ENCODE measurements at places on chromosomes 6 and 20. TPM values are rescaled to one million over a fixed set of nuclear protein-coding genes. Genes with fewer than 3 reads are reported as not detected.

DNA sequence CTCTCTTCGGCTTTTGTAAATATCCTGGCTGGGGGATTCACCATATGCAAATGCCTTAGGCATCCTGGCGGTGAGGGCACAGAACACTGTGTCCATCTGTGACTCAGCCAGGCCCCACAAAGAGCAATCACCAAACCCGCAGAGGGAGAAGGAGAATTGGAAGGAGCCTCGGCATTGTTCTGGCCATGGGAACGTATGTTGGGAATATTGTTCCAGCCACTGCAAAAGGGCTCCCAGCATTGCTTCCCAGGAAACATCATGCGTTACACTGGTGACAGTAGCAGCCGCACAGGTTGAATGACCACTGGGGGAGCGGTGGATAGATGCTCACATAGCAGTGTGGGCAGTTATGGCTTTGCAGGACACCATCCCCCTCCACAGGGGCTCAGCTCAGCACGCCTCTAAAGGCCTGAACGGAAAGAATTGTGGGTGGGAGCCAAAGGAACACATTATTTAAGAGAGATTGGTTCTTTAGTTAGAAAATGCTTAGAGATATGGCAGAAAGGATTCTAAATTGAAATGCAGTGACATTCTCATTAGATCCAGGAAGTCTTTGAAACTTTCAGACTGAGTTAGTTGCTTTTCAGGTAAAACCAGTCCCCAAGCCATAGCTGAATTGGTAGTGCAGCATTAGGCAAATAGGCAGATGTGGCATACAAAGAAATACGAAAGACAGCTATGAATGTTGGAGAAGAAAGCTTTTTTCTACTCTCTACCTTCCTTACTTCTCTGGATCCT, 104.3 kb downstream of the RNF144B start:
- no peak for DNase-seq

- DNase-seq = no peak
These were observed 46.4 kb upstream of the POU3F2 start for GRCh38 chr6:98787961-98788360.

DNA sequence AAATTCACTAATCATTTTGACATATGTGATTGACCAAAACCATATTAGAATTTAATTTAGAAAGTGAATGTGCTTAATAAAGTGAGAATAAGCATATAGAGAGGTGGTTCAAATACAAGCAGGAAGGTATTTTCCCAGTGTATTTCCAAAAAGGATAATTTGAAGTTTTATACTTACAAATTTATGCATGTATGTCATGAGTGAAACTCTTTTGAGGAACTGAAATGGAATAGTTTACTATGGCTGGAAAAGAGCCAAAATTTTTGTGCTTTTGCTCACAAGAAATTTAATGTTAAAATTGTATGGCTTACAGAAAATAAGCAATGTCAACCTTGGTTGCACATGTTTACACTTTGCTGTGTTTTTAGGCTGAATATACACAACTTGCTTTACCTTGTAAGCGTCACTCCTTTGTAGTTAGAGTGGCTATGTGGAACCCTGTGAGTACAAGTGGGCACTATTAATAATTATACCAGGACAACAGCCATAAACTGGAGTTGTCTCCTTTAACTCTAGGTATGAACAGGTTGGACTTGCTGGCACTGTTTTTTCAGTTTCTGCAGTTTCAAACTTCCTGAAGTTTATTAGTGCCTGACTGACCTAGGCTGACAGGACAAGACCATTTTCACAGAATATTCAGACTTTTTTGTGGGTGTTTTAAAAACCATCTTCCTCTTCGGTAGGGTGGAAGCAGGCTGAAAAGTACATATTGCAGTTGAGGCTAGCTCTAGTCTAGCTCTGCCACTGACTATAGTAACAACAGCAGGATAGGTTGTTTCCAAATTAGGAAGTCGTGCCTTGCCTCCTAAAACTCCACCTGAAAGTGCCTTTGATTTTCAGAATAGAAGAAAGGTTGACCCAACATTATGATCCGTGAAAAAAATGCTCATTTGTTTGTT, 6.0 kb downstream of the AFDN start:
- DNase-seq = no peak

- DNase-seq = no peak
These were observed 71.9 kb downstream of the TMEM170B start for GRCh38 chr6:11609324-11610071.

GRCh38 chr6:106637717-106638341, 8.5 kb downstream of the QRSL1 start:
- DNase-seq = no peak

DNA sequence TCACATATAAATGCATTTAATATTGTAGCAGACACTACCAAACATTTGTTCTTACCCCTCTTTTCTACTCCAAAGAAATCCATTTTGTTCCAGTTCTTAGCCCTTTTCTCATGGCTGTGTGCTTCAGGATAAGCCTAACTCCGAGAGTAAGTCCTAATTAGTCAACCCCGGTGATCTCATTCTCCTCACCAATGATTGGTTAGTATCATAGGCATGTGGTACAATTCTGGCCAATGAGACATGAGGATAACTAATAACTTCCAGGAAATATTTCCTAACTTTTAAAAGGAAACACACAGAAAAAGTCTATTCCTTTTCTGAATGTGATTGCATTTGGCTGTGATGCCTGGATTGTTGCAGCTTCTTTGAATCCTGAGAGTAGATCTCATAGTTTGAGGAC, 116.0 kb downstream of the GPR63 start:
- no peak for DNase-seq

GRCh38 chr6:72639920-72640614, 18.2 kb downstream of the KCNQ5 start:
- DNase-seq = no peak

DNA sequence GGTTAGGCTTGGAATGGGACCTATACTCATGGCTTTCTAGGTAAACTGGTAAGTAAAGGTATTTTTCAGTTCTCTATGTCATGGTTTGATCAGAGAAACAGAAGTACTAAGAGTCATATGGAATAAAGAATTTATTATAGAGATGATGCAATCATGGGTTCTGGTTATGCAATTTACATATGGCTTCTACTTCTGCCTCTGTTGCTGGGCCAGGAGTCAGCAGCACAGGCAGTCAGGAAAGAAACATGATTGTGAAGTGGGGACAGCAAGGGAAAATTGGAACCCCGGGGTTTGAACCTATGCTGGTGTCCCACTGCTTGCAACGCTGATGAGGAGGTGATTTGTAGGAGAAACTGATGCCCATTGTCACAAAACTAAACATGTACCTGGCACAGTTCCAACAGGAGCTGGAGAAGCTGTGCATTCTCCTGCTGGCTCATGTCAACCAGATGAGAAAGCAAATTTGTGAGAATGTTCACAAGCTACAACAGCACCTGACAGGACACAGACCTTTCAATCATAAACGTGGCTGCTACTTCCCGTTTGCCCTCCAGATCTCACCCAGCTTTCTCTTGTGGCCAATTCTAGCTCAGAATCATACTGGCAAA, 887.1 kb downstream of the TFAP2A start:
- no peak for DNase-seq

- no peak for DNase-seq
These were observed 221.7 kb upstream of the HTR1E start for GRCh38 chr6:86715676-86716075.

- no peak for DNase-seq
These were observed 35.9 kb upstream of the HLA-G start for GRCh38 chr6:29791786-29792122.

- no peak for DNase-seq
These were observed 25.4 kb downstream of the DIDO1 start for GRCh38 chr20:62900692-62901584.

GRCh38 chr6:28258877-28259777, at the start of gene NKAPL:
Gene NKAPL (plus strand): TSS chr6:28259297. CDS start chr6:28259372, 75 bp downstream.
- peak; percentile 87 for DNase-seq

GRCh38 chr6:144340541-144341371, 55.6 kb downstream of the UTRN start:
- no peak for DNase-seq

GRCh38 chr6:18507561-18507960, 120.4 kb downstream of the RNF144B start:
- no peak for DNase-seq

DNA sequence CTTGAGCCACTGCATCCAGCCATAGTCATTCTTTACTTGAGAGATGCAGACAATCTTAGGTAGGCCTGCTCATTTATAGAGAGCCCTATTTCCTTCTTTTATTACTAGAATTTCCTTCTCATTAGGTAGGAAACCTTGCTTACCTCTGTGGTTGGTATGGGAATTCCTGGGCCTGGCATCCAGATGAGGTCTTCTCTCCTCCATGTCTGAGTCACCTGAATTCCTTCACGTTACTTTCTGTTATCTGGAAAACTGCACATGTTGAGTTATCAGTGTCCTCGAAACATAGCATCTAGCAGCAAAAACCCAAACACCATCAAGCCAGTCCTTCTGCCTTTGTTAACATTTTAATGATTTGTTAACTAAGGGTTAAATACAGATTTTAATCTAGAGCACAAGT, 2.2 kb downstream of the ZNFX1 start:
- no peak for DNase-seq

GRCh38 chr6:87122477-87122876, 27.6 kb upstream of the CGA start:
- DNase-seq = no peak

DNA sequence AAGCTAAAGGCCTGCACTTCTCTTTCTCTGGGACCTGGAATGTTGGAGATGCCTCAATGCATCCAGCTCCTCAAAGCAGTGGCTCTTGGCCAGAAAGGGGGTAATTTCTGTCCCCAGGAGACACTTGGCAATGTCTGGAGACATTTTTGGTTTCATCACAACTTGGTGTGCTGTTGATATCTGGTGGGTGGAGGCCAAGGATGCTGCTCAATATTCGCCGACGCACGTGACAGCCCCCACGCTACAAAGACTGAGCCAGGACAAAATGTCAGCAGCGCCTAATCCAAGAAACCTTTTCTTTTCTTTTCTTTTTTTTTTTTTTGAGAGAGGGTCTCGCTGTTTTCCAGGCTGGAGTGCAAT, 79.8 kb downstream of the SULF2 start:
- no peak for DNase-seq

DNA sequence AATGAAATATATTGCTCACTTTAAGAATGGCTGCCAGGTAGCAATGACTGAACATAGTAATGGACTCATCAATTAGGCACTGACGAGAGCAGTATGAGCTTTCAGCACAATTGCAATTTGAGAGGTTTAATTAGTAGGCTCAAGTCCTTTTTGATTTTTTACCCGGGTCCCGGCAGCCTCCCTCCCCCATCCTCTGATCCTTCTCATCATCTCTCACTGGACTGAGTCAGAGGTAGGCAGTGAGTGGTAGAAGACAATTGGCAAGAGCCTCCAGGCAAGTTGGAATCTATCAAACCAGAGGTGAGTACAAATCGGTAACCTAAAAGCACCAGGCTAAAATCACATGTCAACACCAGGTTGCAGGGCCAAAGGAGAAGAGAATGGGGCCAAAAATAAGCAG, 107.9 kb downstream of the DCDC2 start:
- no peak for DNase-seq

- DNase-seq = no peak
These were observed 13.7 kb downstream of the PSMB9 start for GRCh38 chr6:32867554-32868256.

- no peak for DNase-seq
These were observed 12.0 kb upstream of the MAPRE1 start for GRCh38 chr20:32807706-32808105.

- no peak for DNase-seq
These were observed 51.5 kb downstream of the HBS1L start for GRCh38 chr6:135002974-135003703.

DNA sequence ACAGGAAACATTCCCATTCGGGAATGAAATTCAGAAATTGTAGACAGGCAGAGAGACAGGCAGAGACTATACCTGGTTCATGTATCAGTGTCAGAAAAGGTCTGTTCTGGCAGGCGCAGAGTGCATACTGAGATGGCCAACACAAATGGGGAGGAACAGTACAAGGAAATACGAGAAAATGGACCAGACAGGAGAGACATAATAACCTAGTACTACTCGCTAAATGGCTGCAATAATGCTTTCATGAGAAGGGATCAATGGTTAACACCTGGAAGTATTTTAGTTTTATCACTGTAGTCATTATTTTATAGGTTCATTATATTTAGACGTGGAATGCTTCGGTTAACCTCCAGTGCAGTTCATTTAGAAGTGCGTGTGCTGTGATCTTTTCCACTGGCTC, 58.9 kb downstream of the CD83 start:
- no peak for DNase-seq

DNA sequence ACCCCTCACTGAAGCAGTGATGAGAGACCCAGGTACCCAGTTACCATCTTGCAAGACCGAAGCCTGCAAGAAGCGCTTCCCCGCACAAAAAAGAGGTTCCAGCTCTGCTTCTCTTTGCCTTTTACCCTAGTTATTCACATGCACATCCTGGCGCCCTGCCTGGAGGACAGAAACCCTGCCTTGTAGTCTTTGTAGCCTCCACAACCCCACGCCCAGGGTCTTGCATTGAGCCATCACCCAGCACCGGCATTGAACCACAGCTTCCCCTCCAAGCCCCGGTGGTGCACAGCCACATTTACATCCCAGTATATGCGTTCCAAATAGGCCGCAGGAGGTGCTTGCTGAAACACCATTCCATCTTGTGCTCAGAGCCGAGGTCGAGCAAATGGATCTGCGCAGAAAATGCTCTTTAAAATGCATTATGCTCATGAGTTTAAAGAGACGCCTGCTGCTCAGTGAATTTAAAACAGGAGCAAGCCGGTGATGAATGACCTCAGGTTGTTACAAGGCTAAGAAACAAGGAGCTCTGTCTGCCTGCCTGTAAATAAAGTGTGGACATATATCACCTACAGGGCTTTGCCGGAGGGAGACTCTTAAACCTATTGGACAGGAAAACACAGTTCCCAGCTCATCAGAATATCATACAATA, 61.7 kb downstream of the GNAS-AS1 start:
- no peak for DNase-seq

- no peak for DNase-seq
These were observed 7.2 kb downstream of the PYGB start for GRCh38 chr20:25254986-25255680.

The CAGE1 gene
- not detected for total RNA-seq

The ITPR3 gene
- total RNA-seq = 88.6 TPM

The TUBB2B gene
- total RNA-seq = 39.4 TPM

The SYCP2 gene
- total RNA-seq = 6.7 TPM

The KIAA1755 gene
- total RNA-seq = 56.0 TPM

The TTK gene
- 0.80 TPM for total RNA-seq

The WFDC2 gene
- total RNA-seq = 4.1 TPM

The FUT9 gene
- 0.27 TPM for total RNA-seq

Data from sciatic nerve (tissue), 2 donors.